ENCODE measurements at places on chromosomes 5 and 9.

DNA sequence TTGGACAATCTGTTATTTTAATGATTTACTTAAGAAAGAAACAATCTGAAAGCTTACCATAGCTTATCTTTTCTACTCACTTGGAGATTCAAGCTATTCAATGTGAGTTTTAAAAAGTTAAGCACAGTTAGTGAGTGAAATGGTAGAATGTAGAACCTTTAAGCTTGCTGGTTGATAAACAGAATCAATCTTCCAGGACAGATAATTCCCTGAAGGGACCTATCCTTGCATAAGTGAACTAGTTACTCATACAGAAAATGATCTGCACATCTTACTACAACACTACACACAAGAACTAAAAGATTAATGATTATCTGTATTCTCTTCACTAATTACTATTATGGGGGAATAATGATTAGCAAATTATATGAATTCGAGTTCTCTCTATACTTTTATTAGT lies 165.6 kb downstream of the PALM2AKAP2 start:
- no peak for DNase-seq

- no peak for DNase-seq
Observed at GRCh38 chr5:83107692-83108420, 30.5 kb downstream of the XRCC4 start.

GRCh38 chr5:5026409-5026785 lies 113.7 kb upstream of the ADAMTS16 start:
- no peak for DNase-seq

DNA sequence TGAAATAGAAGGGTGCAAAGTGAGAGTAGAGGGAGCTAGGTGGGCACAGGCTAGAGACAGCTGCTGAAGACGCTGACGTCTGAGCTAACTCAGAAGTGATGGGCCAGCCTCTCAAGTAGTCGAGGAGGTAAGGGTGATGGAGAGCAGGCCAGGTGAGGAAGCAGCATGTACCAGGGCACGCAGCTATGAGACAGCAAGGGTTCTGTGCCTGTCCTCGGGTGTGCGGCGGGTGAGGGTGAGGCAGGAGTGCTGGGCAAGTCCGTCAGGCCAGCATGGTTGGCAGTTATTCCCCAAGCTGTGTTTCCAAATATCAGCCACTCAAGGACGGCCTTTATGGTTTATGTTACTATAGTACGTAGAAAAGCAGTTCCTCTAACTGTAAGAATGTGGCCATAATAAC lies 6.2 kb downstream of the RMND5B start:
- no peak for DNase-seq

GRCh38 chr9:1085086-1085485 lies 34.9 kb downstream of the DMRT2 start:
- no peak for DNase-seq

DNA sequence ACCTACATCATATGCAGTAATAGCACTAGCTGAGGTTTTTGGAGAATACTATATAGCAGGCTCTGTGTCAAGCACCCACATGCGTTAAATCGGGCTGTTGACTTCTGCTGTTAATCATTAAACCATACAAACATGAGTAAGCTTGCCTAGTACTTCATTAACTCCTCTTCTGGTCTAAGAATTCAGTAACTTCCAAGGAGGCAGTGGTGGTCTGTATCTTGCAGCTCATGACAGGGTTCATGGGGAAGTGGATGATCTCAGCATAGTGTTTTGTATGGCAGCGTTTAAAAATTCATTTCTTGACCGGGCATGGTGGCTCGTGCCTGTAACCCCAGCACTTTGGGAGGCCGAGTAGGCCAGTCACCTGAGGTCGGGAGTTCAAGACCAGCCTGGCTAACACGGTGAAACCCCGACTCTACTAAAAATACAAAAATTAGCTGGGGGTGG lies at the start of gene HAVCR1:
Gene HAVCR1, minus strand, starts transcription at position 24 of the 447 bp plus-strand sequence. CDS start 1,173 bp downstream, outside the sequence.
- no peak for DNase-seq

- no peak for DNase-seq
Observed at GRCh38 chr5:151596828-151597539, 5.9 kb upstream of the FAT2 start.

- no peak for DNase-seq
Observed at GRCh38 chr9:98031935-98032334, 24.6 kb upstream of the NANS start.

GRCh38 chr9:126514037-126514821 lies 99.5 kb upstream of the LMX1B start:
- peak; percentile 92 for DNase-seq

- no peak for DNase-seq
Observed at GRCh38 chr5:115813719-115814118, 2.7 kb downstream of the CDO1 start.

DNA sequence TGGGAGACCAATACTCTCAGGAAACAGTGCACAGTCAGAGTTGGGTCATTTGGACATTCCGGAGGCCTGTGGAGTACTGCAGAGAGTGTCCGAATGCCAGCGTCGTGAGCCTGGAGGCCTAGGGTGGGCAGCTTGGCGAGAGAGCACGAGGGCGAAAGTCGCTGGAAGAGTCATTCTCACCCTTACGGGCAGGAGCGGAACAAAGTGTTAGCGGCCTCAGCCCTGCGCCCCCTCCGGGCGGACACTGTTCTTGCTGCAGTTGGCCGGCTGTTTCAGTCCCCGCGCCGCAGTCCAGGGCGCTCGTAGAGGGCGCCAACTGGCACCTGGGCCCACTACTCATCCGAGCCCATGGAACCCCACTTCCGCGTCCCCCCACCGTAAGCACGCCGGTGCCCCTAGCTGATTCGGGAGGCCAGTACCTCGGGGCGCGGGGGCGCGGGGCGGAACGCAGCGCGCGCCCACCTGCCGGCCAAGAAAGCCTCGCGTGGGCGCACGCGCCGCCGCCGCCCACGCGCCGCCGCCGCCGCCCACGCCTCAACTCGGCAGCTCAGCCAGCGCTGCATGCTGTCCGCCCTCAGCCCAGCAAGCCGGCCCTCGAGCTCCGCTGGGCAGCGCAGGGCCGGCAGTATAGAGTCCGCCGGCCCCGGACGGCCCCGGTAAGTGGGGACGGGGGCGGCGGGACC lies 99.7 kb upstream of the CCL21 start:
- DNase-seq, result peak; percentile 48

- DNase-seq, result no peak
Observed at GRCh38 chr9:8859416-8859815, 1059.8 kb upstream of the DMAC1 start.

- peak; percentile 57 for DNase-seq
Observed at GRCh38 chr9:136255166-136255538, 9.5 kb upstream of the QSOX2 start.

- no peak for DNase-seq
Observed at GRCh38 chr5:74072646-74073045, 446.6 kb downstream of the ARHGEF28 start.

DNA sequence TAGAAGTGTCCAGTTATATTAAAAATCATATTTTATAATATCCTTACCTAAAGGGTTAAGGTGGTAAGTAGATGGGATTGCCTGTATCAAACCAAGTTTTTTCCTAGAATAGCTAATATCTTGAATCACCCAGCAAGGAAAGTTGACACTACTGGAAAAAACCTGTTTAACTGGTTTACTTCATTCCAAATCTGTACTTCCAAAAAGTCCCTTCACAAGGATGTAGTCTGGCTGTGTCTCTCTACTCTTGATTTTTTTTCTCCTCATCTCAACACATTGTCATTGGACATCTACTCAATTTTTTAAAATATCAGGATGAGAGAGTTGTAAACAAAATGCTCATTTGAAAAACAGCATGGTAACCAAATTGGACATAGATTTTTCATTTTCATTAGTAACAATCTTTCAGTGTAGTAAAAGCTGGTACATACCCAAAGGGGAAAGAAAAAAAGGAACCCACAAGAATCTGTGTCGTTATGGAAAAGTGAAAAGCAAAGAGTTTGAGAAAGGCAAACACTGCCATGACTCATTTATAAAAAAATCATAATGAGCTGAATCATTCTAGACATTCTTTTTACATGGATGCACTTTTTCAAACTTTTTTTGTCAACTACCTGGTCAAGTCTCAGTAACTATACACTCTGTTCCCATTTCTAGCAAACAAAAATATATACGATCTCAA lies 173.5 kb downstream of the GLIS3 start:
- no peak for DNase-seq

DNA sequence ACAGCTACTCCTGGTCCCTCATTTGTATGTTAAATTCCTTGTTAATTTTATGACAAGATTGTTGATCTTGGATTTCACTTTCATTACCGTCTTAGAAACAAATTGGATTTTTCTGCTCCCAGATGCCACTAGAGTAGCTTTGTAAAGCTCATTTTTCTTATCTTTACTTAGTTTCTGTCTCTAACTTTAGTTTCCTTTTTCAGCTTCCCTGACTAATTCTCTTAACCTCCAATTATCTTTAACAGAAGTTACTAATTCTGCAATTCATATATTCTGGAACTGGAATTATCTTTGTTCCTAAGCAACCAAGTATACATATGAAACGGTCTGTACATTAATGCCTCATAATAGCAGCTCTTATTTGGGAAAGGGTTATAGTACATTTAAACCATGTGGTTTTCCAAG lies 16.7 kb downstream of the ITGA1 start:
- DNase-seq, result peak; percentile 41

DNA sequence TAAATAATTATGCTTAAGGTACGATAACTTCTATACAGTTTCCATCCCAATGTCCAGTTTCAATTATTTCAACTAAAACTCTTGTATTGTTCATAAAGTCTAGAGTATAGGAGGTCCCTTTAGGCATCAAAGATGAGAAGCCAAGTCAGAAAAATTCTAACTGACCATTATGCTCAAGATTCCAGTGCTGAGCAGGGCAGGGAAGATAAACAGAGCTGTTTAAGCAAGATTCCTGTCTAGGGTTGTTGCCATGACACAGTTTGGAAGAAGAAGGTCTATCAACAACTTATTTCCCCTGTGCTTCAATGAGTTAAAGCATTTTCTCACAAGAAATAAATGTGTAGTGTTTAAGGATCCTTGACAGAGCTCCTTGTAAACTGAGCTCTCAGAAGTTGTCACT lies 48.9 kb upstream of the MTAP start:
- no peak for DNase-seq

GRCh38 chr5:2607598-2607997 lies 143.9 kb downstream of the IRX2 start:
- no peak for DNase-seq

- DNase-seq, result no peak
Observed at GRCh38 chr9:131769361-131769760, 29.5 kb upstream of the RAPGEF1 start.

DNA sequence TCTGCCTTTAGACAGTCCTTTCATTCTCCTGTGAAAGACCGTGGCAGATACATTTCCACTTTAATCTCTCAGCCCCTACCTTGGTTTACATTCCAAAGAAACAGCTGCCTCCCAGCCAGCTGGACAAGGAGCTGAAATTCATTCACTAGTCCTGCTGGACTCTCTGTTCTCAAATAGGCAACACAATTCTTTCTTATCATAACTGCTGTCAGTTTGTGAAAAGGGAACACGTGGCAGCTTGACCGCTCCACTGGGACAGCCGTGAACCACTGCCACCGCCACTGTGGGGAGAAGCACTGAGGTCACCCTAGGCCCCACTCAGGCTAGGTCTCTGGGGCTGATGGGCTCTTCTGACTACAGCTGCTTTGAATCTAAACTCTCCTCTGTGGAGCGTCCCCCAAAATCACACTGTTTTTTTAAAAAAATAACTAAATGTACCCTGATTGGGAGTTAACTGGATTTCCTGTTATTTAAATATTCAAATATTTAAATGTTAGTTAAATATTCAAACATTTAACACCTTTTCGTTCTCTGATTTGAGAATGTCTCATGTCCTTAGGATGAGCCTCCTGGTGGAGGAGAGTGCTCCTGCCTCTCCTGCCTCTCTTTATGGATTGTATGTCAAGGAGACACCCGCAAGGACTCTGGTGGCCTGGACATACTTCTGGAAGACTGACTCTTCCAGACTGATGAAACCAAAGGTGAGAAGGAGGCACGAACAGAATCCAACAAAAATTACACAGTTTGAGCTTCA lies 120.1 kb downstream of the BOD1 start:
- DNase-seq, result no peak

DNA sequence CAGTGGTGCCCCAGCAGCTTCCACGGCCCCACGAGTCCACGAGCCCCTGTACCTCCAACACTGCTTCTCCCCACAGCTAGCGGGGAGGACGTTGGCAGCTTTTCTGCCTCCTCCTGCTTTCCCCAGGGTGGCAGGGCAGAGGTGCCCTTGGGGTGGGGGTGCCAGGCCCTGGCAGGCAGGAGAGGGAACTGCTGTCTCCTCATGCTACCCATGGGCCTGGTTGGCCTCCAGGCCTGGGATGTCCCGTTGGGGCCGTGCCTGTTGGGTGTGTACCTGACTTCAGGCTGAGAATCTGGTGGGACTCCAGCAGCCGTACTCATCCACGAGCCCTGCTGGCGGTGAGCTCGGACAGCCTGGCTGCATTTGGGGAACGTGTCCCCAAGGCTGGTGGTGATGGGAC lies 27.3 kb downstream of the RXRA start:
- no peak for DNase-seq

- no peak for DNase-seq
Observed at GRCh38 chr5:173055722-173055982, 500 bp upstream of the CREBRF start.

DNA sequence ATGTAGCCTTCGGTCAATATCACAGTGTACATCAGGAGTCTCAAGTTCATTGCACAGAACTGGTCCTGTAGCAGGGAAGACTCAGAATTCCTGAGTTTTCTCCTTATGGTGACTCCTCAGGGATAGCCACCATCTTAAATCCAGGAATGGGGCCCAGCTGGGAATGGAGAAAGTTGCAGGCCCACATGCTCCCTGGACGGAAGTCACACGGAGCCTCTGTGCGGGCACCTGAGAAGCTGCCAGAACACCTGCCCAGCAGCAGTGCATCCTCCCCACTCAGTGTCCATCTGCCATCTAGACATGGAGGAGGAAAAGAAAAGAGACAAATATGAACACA lies 133.9 kb downstream of the SUSD1 start:
- DNase-seq, result no peak

DNA sequence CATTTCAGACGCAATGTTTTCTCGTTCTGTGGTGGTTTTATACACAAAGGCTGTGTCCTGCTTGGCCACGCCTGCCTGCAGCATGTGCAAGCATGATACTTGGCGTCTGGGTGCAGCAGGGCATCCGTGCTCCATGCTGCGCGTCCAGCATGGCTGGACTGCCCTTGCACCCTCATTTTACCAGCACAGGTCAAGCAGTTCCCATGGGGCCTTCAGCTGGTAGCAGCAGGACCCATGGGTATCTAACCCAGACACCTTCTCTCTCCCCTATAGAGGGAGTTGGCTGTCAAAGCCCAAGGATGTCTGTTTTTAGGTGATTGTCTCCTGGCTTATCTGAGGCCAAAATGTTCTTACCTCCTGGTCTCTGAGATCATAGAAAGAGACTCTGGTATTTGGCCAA lies 158.3 kb upstream of the PITX1 start:
- DNase-seq, result no peak
